ENCODE measurements at places on chromosomes 12 and 14.

DNA sequence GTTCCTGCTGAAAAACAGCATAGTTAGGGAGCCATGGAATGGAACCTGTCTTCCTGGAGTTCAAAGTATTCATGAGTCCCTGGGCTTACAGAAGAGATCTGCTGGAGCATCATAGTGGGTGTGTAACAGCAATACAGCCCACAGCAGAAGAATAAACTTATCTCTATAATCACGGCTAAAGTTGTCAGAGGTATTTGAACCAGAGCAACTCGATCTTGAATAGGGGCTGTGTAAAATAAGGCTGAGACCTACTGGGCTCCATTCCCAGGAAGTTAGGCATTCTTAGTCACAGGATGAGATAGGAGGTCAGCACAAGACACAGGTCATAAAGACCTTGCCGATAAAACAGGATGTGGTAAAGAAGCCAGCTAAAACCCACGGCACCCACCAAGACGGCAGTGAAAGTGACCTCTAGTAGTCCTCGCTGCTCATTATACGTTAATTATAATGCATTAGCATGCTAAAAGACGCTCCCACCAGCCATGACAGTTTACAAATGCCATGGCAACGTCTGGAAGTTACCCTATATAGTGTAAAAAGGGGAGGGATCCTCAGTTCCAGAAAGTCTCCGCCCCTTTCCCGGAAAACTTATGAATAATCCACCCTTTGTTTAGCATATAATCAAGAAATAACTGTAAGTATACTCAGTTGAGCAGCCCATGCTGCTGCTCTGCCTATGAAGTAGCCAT, 223.4 kb downstream of the PCNX1 start:
- no peak for DNase-seq

GRCh38 chr12:116142936-116143898, 134.3 kb downstream of the MED13L start:
- DNase-seq, result no peak

GRCh38 chr12:116614194-116614915, 55.2 kb downstream of the MAP1LC3B2 start:
- DNase-seq, result no peak

- DNase-seq, result no peak
These were observed 21.3 kb upstream of the SNRPF start for GRCh38 chr12:95837240-95838038.

GRCh38 chr14:101603096-101603495, 41.8 kb downstream of the DIO3 start:
- no peak for DNase-seq

All from amniotic stem cell (primary cell).